ENCODE measurements at places on chromosomes 7 and 10.

DNA sequence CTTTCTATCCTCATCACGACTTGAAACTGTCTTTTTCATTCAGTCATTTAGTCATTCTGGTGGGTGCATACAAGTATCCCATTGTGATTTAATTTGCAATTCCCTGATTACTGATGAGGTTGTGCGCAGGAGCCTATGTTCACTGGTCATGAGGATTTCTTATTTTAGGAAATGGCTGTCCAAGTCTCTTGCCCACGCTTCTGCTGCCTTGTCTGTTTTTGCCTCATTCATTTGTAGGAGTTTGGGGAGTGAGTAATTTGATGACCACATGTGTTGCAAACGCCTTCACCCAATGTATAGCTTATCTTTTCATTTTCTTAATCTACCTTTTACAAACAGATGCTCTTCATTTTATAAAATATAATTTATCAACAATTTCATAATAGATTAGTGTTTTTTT, 127.3 kb downstream of the ARHGAP22 start:
- DNase-seq: no peak

DNA sequence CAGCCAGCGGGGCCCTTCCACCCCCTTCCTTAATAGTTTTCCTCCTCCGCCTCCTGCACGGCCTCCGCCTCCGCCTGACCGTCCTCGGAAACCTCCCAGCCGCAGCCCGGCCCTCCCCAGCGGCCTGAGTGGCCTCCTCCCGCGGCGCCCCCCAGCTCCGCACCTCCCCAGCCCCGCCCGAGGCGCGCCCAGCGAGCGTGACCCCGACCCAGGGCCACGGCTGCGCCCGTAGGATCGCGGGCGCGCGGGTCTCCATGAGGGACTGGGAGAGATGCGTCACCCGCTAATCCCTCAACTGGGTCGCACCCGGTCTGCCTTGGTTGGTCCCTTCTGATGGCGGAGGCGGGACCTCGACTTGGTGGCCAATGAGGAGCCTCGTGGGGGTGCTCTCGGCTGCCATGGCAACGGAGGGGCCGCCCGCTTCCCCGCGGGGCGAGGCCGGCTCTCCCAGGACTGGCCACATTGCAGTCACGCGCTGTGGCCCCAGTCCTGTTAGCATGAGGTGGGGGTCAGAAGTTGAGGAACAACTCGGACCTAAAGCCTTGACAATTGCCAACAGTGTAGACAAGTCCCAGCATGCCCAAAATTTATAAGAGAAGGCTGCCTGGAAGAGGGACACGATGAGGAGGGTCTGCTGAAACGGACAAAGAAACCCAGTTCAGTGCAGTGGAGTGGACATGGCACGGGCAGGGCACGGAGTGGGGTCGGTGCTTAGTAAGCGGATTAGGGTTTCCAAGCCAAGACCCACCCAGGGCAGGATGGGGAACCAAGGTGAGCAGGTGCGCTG, 24.3 kb downstream of the DDIT4 start:
- DNase-seq: peak; percentile 76

DNA sequence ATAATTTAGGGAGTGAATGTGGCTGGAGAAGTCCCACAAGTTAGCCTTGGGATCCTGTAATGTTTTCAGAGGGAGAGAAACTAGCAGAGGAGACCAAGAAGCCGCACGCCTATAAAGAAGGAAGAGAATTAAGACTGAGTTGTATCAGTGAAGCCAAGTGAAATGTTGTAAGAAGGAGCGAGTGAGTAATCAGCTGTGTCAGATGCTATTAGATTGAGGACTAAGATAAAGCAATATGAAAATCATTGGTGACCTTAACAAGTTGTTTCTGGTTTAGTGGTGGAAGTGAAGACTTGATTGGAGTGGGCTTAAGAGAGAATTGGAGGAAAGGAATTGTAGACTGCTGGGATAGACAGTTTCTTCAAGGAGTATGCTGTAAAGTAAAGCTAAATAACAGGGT, 8.8 kb downstream of the CCSER2 start:
- no peak for DNase-seq

GRCh38 chr7:1810521-1810920, 140.4 kb downstream of the ELFN1 start:
- no peak for DNase-seq

DNA sequence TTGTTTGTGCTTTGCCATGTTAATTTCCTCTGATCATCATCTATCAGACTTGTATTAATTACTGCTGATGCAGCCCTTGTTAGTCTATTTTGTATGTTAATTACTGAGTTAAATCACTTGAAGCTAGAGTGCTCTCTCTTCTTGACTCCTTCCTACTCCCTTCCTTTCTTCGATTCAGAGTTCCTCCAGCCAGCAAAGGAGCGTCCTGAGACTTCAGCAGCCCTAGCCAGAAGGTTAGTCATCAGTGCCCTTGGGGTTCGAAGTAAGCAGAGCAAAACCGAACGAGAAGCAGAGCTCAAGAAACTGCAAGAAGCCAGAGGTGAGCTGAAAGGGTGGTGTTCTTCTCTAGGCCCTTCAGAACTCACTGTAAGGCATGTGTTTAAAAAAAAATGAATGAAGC, 32.1 kb downstream of the LOXL4 start:
- no peak for DNase-seq

DNA sequence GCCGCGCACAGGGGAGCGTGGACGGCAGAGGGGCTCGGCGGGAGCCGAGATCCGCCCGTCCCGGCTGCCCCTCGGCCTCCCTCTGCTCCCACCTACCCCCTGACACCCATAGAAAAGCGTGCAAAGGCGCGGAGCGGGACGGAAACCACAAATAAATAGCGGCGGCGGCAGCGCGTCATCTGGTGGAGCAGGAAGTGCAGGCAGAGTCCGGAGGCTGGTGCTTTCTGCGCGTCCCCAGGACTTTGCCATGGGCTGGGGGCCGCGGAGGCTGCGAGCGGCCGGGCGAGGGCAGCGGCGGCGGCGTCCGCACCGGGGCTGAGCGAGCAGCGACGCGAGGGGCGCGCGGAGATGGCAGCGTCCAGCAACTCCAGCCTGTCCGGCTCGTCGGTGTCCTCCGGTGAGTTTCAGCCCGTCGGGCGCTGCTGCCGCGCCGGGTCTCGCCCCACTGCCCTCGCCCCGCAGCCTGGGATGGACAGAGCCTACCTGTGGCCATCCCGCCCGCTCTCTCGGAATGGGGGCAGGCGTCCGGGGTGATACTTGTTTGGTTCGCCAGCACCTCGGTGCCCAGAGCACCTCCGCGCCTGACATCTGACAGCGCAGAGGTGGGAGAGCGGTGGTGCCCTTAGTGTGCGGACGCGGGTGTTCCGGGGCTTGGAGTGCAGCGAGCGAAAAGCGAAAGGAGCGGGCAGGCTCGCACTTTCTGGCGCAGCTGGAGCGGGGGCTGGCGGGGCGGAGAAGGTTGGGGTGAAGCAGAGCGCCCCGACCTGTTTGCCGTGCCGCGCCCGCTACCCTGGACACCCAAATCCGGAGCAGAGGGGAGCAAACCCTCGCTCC, at the start of gene CHN2:
CHN2 (plus strand) TSS at position 182 of the 834 bp plus-strand sequence.
- peak; percentile 59 for DNase-seq

GRCh38 chr7:2601065-2601464, 30.7 kb upstream of the TTYH3 start:
- DNase-seq: no peak

- no peak for DNase-seq
These were observed 324.7 kb downstream of the CXCL12 start for GRCh38 chr10:44060221-44060620.

DNA sequence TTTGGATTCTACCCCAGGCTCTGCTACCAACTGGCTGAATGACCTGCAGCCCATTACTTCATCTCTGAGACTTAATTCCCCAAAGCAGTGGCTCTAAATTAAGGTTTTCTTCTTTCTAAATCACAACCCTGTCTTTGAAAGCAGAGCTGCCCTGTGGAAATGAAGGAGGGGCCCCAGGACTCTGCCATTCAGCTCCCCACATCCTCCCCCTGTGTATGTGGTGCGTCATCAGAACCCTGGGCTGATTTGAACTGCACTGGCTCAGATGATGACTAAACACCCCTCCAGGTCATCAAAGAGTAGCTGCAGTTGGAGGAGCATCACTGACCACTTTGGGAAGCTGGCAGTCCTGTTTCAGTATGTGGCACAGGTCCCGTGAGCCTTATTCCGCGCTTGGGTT, 46.6 kb downstream of the BPGM start:
- no peak for DNase-seq

DNA sequence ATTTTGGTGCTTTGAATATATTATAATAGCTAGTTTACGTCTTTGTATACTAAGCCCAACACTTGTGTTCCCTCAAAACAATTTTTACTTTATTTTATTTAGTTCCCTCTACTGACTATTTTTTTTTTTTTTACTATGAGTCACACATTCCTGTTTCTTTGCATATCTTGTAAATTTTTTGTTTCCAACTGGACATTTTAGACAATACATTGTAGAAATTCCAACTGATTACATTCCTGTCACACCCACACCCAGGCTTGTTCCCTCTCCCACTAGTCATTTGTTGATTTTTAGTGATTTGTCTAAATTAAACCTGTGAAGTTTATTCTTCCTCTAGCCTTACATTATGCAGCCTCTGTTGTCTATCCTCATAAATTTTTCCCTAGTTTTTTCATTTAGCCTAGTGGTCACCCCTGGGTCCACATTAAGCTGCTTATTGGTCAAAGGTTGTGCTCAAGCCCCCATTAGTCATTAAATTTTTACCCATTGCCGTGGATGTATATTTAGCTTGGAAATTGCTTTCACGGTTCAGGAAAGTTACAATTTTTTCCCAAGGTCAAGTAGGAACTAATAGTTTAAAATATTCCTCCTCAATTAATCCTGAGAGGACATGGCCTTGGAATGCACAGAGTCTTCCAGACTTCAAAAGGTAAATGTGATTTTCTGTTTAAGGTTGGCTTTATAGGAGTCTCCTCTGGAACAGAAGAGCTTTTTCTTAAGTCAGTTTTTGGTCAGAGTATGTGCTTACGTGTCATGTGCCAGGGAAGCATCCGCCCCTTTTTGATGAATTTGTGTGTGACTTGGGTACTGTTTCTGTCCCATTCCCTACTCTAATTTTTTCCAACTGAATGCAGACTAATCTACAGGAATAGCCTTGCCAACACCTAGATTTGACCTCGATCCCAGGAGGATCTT, 207.6 kb upstream of the TMEM72 start:
- DNase-seq: no peak

- DNase-seq: no peak
These were observed 156.3 kb downstream of the PHF14 start for GRCh38 chr7:11130012-11130411.

GRCh38 chr10:22681783-22682183, 32.6 kb downstream of the PIP4K2A start:
- DNase-seq: no peak

- no peak for DNase-seq
These were observed 2.1 kb downstream of the CADPS2 start for GRCh38 chr7:122884186-122884585.

- no peak for DNase-seq
These were observed 627.9 kb downstream of the SDK1 start for GRCh38 chr7:3928727-3929515.

DNA sequence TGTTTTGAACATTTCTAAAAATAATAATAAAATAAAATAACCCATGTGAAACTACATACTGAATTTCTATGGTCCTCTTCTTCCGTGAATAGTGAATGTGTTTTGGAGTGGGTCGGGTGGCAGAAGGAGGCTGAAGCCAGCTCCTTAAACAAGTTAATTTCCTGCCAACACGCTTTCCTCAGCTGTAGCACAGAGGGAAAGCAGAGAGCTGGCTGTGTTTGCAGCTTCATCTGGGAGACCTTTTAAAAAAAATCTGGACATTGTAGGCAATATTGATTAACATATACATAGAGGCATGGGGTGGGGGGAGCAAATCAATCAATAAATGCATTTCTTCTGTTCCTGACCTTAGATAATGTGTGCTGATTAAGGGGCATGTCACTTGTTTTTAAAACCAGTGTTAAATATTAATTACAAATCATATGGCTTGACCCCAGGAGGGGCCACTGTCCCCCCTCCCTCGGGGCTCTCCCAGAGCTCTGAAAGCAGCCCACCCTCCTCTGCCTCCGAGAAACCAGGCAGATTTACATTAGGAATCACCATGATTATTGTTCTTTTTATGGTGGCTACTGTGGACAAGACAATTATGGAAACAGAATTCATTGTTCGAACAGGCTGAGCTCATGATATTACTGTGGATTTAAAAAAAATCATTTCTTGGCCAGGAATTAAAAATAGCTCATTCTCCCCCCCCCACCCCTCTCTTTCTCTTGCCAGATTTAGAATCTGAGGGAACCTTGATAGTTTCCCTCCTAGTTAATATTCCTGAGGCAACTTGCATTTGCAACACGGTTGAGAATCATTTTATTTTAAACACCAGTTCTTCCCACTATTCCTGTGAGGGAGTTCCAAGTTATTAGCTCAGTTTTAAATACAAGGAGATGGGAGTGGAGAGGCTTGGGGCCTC, 100.5 kb upstream of the CARD11 start:
- DNase-seq: no peak

DNA sequence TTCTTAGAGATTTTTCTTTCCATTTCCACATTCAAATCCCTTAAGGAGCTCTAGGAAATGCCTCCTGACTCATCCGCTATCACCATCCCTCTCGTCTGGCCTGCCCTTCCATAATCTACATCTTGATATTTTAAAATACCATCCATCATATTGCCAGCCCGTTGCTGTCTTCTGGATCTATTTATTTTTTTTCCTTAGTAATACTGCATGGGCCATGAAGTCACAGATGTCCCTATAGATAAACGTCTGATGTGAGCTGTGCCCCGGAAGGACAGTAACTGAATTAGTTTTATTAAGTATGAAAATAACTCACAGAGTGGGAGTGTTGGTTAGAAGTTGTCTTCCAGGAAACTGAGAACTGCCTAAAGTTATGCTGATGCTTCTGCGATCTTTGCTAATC, 76.2 kb downstream of the KLF6 start:
- no peak for DNase-seq

DNA sequence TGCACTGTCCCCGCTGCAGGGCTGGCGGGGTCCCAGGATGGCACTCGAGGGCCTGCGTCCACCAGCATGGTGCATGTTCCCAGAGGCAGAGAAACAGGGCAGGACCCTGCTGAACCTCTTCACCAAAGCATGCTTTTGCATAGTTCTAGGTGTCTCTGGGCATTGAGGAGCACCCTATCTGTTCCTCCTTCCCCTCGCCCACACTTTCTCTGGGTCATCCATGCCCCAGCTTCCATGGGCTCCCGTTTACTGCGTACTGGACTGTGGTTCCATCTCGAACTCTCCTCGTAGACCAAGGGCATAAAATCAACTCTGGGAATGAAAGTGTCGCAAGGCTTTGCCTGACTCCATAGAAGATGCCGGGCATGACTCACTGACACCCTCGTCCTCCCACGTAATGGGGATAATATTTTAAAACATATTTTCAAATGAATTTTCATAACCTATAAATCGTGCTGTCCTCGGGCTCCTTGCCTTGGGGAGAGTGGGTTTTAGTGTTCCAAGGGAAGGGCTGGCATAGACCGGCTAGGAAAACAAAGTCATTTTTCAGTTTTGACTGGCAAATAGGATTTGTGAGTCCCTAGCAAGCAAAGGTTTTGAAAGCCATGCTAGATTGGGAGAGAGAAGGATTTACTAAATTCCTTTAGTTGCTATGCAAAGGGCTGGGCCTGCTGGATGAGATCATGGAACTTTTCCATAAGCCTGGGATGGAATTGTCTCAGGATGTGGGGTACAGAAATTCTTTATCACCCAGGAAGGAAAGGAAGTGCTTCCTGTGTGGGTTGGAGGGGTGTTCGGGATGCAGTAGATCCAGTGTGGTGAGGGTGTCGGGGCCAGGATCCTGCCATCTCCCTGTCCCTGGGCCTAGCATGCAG, 498.7 kb upstream of the MKI67 start:
- no peak for DNase-seq

All from NCI-H2107 (cell line).